Activated naive CD4-positive, alpha-beta T cell treated with anti-CD3 and anti-CD28 coated beads, Interleukin-2, amount 50 U/mL, for 72 hours (primary cell): ENCODE measurements at places on chromosomes 3 and 15. TPM values are rescaled to one million over a fixed set of nuclear protein-coding genes. Genes with fewer than 3 reads are reported as not detected.

DNA sequence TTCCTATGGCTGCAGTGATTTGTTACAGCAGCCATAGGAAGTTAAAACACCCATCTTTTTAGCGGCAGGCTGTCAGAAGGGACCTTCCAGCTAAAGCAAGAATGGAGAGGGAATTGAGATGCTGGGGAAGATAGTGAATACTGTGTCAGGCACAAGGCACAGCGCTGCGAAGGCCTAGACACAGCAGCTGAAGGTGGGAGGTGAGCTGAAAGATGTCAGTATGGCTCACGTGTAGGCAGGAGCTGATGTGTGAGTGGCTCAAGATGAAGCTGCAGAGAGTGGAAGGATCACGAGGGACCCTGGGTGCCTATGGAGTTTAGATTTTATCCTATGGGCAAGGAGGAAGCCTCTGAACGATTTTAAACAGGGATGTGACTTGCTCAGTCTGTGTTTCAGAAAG lies 44.3 kb downstream of the NMNAT3 start:
- no peak for DNase-seq

DNA sequence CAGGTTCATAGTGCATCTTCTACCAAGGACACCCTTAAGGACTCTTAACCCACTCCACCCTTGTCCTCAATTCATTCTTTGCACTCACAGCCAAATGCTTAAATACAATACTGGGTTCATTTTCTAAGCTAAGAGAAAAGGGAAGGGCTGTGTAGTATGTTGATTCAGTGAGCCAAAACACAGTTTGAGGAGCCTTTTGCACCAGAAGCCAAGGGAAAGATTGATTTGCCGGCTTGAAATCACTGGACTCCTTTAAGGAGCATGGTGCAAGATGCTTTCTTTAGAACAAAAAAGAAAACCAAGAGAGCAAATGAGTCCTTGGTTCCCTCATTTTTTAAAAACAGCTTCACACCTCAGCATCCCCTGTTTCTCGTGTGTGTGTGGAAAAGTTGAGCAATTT lies 47.8 kb downstream of the BOC start:
- no peak for DNase-seq

The MED12L gene
- 1.5 TPM for total RNA-seq

DNA sequence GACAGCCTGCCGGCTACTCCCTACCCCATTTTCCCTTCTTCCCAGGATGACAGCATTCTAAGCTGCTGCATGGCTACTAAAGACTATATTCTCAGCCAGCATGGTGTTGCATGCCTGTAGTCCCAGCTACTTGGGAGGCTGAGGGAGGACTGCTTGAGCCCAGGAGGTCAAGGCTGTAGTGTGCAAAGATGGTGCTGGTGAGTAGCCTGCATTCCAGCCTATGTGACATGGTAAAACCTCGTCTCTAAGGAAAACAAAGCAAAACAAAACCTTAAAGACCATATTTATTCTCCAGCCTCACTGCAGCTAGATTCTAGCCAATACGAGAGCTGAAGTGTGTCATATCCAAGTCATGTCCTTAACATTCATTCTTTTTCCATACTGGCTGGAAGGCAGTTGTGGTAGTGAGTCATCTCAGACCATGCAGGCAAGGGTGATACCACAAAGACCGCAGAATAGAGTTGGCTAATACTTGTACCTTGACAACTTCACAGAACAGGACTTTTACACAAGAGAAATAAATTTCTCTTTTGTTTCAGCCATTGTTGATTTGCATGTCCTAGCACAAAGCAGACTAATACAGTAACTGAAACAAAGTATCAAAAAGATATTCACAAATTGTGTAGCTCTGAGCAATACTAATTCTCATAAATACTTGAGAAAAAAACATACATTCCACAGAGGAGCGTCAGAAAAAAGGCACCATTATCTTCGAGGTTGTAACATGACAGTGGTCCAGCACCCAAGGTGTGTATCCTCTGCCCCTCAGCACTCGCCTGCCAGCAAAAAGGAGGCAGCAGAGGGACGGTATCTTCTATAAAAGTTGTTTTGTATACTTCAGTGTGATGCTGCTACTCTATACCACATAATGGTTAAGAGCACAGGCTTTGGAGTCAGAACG lies 14.8 kb downstream of the PBRM1 start:
- DNase-seq, result peak; percentile 64

GRCh38 chr3:162933656-162934055 lies 1437.0 kb downstream of the OTOL1 start:
- DNase-seq, result no peak

- DNase-seq, result no peak
These were observed 136.4 kb upstream of the ATP2B2 start for GRCh38 chr3:10641760-10642159.
